Left cardiac atrium (tissue), 4 donors: ENCODE measurements at places on chromosomes 7 and 10.

DNA sequence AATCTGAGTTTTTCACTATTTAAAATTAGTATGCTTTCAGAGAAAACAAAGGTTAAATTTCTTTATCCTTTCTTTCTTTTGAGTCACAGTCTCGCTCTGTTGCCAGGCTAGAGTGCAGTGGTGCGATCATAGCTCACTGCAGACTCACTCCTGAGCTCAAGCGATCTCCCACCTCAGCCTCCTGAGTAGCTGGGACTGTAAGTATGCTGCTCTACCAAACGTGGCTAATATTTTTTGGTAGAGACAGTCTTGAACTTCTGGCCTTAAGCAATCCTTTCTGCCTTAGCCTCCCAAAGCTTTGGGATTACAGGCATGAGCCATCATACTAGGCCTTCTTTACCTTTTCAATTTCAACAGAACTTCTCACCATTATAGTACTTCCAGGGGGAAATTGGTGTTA is 113.7 kb downstream of the TRIM24 start:
- no peak for DNase-seq

- peak; percentile 8 for DNase-seq
Observed at GRCh38 chr10:129922598-129923123, 41.4 kb downstream of the EBF3 start.

- DNase-seq, result no peak
Observed at GRCh38 chr10:121526135-121526790, 72.0 kb downstream of the FGFR2 start.

- no peak for DNase-seq
Observed at GRCh38 chr10:123663522-123663921, 2.6 kb upstream of the GPR26 start.

GRCh38 chr7:37028909-37029440 is 304.7 kb upstream of the AOAH start:
- no peak for DNase-seq

GRCh38 chr10:129866894-129867293 is 97.2 kb downstream of the EBF3 start:
- no peak for DNase-seq

- no peak for DNase-seq
Observed at GRCh38 chr7:141178486-141179135, 104.7 kb downstream of the TMEM178B start.

- DNase-seq, result no peak
Observed at GRCh38 chr7:150326657-150327268, 3.4 kb upstream of the ACTR3C start.

DNA sequence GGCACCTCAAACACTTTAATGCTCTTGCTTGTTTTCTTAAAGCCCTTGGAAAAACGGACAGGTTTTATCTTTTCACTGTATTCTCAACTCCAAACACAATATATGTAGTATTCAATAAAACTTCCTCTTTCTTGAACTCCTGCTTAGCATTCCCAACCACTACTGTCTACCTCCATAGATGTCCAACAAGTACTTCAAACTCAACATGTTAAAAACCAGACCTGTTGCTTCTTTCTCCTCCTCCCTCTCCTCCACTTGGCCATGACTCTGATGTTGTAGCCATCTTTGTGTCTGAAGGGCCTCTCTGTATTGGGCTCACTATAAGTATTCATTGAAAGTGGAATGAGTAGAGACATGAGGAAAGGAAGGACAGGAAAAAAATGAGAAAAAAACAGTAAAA is 16.2 kb upstream of the COL17A1 start:
- no peak for DNase-seq

DNA sequence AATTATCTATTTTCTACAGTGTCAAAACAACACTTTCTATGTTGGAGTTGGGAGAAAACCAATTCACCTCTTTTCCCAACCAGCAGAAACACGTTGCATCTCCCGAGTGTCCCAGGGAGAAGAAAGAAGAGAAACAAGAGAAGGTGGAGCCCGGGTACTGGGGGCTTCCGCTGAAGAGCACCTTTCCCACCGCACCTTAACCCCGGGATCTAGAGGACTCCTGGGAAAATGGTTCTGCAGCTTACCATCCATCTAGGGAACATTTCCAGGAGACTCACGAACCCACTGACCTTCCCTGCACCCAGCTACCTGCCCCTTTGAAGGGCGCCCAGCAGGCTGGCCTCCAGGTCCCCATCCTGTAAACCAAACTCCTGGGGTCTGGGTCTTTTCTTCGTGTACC is 346.8 kb downstream of the TCERG1L start:
- no peak for DNase-seq

DNA sequence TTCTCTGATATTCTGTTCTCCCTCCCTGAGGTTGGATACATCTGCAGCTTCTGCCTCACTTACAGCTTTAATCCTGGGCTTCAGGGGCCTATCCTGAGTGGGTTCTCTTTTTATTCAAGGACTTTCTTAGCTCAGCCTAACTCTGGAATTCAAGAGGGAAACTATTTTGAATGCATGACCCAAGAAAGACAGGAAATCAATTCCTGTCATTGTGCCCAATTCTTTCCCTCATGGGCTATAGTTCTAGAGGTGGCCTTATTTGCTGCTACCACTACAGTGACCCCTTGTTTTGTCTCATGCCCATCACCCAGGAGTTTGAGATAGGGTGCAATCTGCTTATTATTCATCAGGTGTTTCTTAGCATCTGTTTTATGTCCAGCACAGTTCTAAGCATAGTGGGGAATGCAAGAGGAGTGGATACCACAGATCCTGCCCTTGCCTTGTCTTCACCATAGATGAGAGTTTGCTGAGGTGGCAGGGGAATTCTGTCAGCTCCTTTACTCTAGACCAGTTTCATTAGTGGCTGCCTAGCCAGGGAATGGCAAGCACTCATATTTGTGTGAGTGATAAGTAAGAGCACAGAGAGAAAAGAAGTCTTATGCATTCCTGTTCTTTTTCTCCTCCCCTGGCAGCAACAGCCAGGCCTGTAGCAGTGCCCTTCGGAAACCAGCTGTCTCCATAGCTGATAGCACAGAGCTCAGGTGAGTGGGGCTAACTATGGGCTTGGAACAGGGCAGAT is 19.4 kb downstream of the STRIP2 start:
- DNase-seq, result no peak

DNA sequence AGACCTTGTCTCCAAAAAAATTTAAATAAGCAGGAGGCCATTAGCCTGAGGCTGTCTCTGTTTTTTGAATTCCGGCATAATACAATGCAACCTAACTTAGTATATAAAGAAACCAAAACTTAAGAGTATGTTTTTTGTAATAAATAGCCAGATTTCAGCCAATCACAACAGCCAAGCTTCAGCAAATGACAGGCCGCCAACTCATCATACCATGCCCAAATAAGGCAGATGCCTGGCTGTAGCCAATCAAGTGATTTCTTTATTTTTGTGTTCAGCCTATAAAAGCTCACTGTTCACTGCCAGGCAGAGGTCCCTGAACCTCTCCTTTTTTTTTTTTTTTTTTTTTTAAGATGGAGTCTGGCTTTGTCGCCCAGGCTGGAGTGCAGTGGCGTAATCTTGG is 12.7 kb upstream of the PURB start:
- DNase-seq, result no peak

GRCh38 chr7:2802101-2802500 is 42.0 kb downstream of the GNA12 start:
- DNase-seq, result no peak

- DNase-seq, result no peak
Observed at GRCh38 chr10:131785121-131785460, 115.7 kb upstream of the PPP2R2D start.

DNA sequence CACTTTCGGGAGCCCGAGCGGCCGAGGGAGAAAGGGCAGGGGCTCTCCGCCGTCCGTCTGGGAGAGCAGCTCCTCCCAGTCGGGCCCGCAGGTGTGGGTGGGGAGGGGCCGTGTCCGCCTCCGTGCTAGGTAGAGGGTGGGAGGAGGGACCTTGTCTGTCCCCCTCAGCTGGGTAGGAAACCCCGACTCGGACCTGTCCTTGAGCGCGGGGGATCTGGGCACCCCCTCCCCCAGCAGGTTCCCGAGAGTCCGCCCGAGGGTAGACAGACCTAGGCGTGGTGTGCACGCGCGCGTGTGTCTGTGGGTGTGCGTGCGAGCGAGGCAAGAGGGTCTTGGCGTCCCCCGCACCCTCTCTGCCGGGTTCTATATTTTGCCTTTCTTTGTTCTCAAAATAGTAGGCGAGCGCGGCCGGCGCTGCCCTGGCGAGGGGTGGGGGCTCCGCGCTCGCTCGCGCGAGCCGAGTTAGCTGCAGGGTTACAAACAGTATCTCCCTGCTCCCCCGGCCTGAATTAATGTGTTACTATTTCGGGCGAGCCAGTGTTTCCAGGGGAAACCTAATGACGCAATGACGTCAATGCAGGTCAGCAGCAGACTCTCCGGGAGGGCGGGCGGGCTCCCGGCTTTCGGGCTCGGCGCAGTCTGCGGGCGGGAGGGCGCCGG is 73.9 kb upstream of the LEP start:
- DNase-seq, result no peak

- no peak for DNase-seq
Observed at GRCh38 chr7:79495544-79496272, 42.2 kb upstream of the MAGI2 start.

- DNase-seq, result no peak
Observed at GRCh38 chr10:58868736-58869435, 307.6 kb upstream of the PHYHIPL start.

DNA sequence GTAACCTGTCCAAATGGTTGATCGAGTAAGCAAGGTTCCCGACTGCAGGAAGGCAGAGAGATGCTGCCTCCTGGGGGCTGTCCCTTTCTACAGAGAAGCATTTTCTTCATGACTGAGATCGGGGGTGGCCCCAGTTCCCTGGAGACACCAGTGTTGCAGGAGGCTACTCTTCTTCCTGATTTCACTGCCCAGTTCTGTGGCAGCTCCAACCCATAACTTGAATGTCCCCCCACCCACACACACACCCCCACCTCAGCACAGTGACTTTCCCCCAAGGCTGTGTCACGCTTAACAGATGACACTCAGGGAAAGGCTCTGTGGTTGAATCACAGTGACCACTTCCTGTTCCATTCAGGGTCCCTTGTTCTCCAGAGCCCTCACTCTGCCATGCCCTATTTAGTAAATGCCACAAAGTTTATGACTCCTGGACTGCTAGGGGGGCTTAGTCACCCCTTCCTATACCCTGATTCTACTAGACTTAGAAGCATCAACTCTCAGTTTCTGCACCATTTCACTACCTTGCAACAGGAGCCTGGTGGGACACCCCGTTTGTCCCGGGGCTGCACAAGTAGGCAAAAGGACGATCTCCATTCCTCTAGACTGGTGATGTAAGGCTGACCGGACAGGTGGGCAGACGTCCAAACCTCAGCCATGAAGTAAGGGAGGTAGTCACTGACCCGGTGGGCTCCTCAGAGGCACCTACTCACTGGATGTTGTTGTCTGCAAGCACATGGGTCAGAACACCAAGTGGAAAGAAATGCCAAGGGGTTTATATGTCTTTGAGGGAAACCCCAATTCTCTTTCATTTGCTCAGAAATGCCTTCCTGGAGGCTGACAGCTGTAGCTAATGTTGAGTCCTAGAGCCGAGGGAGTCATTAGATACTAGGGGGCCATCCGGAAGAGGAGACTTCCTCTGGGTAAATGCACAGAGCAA is 31.3 kb upstream of the SMC3 start:
- DNase-seq, result peak; percentile 40

DNA sequence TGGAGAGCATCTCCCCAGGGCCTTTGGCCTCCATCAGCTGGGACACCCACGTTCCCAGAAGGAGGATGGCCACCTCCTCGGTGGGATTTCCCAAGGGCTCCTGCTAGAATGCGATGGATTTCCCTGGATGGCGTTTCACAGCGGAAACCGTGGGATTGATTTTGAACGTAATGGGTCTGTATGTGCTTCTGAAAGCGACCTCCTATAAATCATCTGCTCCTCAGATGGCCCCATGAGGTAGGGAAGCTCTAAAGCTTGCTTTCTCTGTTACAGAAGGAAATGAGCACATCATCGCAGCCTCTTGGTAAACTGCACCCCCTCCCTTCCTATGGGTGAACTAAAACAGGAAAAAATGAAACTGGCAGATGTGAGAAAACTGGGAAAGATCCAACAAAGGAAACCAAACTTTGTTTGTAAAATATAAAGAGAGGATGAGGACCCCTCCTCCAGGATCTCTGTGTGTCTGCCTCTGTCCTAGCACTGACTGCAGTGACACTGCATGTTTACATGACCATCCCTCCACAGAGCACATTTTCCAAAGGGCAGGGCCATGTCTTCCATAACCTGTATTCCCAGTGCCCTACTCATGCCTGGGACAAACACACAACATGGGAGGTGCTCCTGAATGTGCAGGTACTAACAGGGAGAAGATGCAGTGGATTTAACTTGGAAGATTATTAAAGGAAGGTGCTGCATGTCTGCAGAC is 57.6 kb downstream of the LYZL1 start:
- no peak for DNase-seq

DNA sequence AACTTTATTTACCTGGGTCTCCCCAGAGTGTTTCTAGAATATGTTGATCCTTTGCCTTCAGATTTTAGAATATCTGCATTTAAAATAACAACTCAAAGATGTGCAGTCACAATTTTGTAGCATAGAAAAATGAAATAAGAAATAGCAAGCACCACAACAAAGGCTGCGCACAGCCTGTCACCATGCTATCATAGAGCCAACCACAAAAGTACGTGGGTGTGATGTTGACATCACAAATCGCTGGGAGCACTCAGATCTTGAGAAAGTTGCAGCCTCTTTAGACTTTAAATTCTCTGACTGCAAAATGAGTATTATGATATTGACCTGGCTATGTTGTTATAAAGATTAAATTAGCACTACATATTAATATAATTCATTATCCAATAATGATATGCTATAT is 177.9 kb downstream of the TNS3 start:
- DNase-seq, result no peak

GRCh38 chr10:52319926-52320325 is 5.8 kb downstream of the DKK1 start:
- DNase-seq, result no peak

DNA sequence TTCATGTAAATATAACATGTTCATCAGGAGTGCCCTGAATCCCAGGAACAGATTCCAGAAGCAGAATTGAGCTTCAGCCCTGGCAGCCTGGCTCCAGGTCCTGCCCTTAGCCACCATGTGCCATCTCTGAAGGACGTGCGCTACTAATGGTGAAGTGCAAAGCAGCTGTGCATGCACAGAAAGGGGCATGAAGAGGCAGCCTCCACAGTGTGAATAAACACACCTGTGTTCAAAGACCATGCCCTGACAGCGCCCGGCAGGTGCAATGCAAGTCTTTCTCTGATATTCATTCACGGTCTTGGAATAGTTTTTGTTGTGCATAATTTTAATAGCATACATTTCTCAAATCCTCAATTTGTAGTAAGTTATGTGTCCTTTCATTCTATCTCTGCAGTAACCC is 250.4 kb upstream of the TCERG1L start:
- no peak for DNase-seq

DNA sequence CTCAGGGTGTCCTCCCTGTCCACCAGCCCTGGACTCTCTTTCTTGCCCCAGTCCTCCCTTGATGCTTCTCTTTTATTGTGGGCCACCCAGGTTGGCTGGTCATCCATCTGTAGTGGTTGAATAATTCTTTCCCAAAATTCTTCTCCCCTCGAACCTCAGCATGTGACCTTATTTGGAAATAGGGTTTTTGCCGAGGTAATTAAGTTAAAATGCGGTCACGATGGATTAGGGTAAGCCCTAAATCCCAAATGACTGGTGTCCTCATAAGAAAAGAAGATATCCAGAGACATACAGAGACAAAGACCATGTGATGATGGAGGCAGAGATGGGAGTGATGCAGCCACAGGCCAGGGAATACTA is 74.3 kb downstream of the GFRA1 start:
- no peak for DNase-seq

- no peak for DNase-seq
Observed at GRCh38 chr10:65273115-65273514, 1652.7 kb upstream of the LRRTM3 start.

GRCh38 chr10:2650328-2650727 is 417.0 kb upstream of the PFKP start:
- no peak for DNase-seq

- no peak for DNase-seq
Observed at GRCh38 chr7:157033483-157034473, 23.3 kb upstream of the MNX1 start.
